ENCODE measurements at places on chromosomes 4 and X.

DNA sequence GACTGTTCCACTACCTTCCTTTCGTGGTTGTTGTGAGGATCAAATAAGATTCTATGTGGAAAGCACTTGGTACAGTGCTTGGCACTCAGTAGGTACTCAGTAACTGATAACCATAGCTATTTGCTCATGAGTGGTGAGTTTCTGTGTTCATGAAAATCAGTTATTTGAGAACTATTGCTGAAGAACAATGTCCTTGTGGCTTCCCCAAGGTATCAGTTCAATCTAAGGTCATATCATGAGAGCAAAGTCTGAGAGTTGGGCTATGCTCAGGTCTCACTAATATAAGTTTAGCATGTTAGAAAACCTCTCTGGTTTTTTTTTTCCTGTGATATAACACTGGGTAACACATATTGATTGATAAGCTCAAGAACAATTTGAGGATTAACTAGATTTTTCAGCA, 147.8 kb downstream of the GRIA3 start:
- DNase-seq: no peak

DNA sequence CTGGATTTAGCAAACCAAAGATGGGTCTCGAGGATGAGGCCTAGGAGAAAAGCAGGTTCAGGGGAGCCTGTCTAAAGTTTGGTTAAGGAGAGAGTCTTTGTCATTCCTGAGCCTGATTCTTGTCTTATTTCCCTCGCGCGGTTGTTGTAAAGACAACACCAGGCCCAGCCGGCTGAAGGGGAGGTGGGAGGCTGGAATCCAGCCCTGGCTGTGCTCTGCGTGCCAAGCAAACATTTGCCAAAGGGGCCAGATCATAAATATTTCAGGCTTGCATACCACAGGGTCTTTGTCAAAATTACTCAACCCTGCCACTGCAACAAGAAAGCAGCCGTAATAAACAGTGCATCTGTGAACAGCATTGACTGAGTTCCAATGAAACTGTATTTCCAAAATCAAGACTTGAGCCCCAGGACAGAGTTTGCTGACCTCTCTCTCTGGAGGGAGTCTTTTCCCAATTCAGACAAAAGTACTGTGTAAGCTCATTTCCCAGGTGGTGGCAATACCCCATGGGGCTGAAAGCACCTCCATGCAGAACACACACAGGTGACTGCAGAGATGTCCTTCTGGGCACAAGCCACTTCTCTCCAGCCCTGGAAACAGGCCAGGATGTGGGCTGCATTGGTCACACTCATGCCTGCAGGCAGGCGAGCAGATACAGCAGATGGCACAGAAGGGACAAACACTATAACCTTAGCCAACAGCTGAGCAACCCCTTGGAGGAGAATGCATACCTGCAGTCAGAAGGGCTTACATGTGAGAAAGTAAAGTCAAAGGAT, 320.3 kb downstream of the STK32B start:
- DNase-seq: no peak

DNA sequence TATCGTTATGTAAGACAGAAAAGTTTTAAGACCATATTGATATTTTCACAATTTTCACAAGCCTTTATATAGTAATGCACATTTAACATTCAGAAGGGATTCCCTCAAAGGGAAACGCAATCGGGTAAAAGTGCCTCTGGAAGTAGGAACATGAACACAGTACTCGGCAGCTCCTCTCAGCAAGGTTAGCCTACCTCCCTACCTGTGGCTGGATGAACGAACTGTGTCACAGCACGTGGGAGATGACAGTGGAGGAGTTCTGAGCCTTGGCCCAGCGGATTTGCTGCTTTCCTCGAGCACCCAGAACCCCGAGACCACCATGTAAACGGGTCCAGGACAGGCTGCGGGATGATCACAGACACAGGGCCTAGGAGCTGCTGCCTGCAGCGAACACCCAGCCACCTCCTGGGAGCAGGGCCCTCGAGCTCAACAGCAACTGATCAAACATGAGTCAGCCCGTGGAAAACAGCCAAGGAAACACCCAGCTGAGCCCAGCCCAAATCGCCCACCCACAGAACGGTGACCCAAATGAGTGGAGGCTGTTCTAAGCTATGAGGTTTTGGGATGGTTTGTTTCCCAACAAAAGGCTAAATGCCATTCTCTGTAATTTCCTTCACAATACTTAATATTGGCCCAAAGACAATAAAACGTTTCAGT, 30.4 kb downstream of the FAT1 start:
- no peak for DNase-seq

- no peak for DNase-seq
Observed at GRCh38 chr4:185742766-185743165, 69.2 kb downstream of the SORBS2 start.

DNA sequence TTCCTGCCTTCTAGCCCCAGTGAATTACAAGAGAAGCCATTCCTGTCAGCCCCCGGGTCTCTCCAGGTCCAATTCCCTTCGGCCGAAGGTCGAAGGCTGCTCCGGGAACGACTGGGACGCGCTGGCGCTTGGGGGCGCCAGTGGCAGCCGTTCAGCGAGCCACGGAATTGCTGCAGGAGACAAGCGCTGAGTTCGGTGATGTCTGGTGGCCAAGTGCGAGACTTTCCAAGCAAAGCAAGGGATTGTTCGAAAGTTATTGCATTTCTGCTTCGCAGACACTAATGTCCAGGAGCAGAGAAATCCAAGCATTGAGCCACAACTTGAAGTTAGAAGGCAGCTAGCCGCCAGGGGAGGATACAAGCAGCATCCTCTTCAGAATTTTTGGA, 1.1 kb upstream of the DKK2 start:
- DNase-seq: no peak

- DNase-seq: no peak
Observed at GRCh38 chrX:46624090-46624786, 50.7 kb downstream of the CHST7 start.

- DNase-seq: no peak
Observed at GRCh38 chr4:18441203-18441590, 419.6 kb upstream of the LCORL start.

- DNase-seq: no peak
Observed at GRCh38 chrX:50581405-50581804, 110.8 kb upstream of the DGKK start.

GRCh38 chr4:1321946-1322650, 24.9 kb upstream of the UVSSA start:
- peak; percentile 12 for DNase-seq

GRCh38 chr4:83207497-83208101, 77.0 kb downstream of the COQ2 start:
- no peak for DNase-seq

DNA sequence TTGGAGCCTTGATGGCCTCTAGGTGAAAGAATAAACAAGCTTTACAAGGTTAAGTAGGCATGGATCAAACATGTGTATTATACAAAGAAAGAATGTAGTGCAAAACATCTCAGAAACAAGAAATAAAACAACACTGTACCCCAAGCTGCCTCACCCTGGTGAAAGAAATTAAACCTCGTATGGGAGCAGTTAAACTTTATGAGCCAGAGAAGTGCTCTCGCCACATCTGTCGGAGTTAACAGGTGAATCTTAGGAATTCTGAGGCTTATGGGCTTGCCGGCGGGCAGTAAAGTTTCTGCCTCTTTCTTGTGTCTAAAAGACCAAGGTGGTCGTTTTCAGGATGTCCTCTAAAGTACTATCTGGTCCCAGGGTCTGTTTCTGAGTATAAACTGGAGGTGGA, 34.0 kb upstream of the ARSH start:
- DNase-seq: no peak

GRCh38 chrX:53047228-53047627, 1.4 kb upstream of the GPR173 start:
- DNase-seq: no peak

GRCh38 chr4:121632636-121633035, 64.1 kb downstream of the ANXA5 start:
- no peak for DNase-seq

All from activated CD8-positive, alpha-beta memory T cell treated with anti-CD3 and anti-CD28 coated beads, Interleukin-2, amount 50 U/mL, for 4 hours (primary cell).